ENCODE measurements at places on chromosomes 11 and 22.

- DNase-seq, result no peak
Observed at GRCh38 chr11:65584106-65584505, 8.3 kb downstream of the EHBP1L1 start.

GRCh38 chr22:48953830-48954229 lies 873.8 kb downstream of the BRD1 start:
- peak; percentile 28 for DNase-seq

DNA sequence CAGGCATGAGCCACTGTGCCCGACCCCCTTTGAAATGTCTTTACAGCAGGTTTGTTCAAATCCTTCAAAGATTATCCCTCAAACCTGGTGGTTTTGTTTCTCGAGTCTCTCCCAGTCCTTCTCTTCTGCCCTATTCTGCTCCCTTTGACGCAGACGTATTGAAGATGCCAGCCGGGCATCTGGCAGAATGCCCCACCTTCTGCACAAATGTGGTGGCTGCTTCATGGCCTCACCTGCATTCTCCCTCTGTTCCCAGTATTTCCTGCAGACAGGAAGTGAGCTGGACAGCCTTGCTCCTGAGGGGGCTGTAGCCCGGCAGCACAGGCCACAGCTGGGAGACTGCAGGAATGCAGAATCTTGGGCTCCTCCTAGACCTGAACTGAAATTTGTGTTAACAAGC lies 4.8 kb upstream of the NAP1L4 start:
- peak; percentile 38 for DNase-seq

DNA sequence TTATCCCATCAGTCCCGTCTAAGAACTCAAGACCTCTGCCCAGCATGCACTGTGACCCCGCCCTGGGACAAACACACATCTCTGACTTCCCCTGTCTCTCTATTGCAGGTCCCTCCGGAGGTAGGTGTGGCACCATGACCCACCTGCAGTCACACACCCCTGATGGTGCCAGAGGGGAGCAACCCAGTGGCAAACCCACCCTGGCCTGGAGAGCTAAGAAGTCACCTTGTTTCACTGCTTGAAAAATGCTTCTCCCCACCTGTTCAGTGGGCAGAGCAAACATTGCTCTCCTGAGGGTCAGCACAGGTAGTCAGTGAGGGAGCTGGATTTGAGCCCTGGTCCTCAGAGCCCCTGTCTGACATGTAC lies 23.9 kb downstream of the CAPN1 start:
- DNase-seq, result no peak

- DNase-seq, result no peak
Observed at GRCh38 chr22:39255449-39256185, 10.8 kb upstream of the PDGFB start.

- DNase-seq, result no peak
Observed at GRCh38 chr11:75563978-75564552, 2.0 kb downstream of the SERPINH1 start.

DNA sequence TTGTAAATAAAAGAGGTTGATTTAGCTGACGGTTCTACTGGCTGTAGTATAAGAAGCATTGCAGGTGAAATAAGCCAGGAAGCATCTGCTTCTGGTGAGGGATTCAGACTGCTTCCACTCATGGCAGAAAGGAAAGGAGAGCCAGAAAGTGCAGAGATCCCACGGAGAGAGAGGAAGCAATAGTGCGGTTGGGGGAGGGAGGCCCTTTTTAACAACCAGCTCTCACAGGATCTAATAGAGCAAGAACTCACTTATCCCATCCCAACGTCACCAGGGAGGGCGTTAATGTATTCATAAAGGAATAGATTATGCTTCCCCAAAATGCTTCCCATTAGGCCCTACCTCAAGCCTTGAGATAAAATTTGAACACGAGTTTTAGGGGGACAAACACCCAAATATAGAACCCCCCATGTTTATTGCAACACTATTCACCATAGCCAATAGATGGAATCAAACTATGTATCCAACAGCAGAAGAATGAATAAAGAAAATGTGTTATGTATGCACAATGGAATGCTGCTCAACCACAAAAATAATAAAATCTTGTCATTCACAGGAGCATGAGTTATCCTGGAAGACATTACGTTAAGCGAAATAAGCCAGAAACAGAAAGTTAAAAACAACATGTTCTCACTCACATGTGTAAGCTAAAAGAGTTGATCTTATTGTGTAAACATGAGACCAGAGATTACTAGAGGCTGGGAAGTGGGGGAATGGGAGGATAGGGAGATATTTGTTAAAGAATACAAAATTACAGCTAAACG lies 908.3 kb upstream of the ANO3 start:
- no peak for DNase-seq

GRCh38 chr11:75667831-75668450 lies 897 bp downstream of the MAP6 start:
- peak; percentile 56 for DNase-seq

DNA sequence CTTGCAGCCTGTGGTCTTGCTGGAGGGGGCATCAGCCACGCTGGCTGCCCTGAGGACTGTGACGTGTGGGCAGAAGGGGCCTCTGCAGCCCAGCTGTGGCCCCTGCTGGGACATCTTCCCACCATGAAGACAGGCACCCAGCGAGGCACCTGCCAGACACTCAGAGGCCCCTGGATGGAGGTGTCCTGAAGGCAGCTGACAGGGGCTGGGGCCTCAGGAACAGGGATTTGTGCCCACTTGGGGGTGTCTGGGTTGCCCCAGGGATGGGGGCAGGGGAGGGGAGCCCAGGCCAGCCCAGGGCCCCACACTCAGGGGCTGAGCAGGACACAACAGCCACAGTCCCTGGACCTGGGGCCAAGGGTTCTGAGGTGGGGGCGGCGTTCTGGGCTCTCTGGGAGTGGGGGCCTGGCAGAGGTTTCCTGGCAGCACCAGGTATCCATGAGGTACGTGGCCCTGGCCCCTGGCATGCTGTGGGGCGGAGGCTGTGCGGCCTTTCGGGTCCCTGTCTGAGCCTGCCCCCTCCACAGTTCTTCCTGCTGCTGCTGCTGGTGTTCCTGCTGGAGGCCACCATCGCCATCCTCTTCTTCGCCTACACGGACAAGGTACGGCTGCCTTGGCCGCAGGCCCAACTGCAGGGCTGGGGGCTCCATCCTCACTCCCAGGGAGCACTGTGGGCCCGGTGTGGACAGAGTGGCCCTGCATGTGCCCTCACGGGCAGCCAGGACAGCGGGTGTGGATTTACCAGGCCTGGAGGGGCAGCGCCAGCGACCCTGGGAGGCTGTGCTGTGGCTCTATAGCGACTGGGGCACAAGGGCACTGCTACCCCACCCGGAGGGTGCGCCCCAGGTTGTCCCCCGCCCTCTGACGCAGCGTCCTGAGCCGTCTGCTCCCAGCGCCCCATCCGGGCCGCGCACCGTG lies 21.5 kb downstream of the TSPAN4 start:
- DNase-seq, result no peak

- DNase-seq, result no peak
Observed at GRCh38 chr11:118008271-118008911, 22.2 kb downstream of the IL10RA start.

- DNase-seq, result no peak
Observed at GRCh38 chr11:33376331-33377310, 119.4 kb downstream of the HIPK3 start.

DNA sequence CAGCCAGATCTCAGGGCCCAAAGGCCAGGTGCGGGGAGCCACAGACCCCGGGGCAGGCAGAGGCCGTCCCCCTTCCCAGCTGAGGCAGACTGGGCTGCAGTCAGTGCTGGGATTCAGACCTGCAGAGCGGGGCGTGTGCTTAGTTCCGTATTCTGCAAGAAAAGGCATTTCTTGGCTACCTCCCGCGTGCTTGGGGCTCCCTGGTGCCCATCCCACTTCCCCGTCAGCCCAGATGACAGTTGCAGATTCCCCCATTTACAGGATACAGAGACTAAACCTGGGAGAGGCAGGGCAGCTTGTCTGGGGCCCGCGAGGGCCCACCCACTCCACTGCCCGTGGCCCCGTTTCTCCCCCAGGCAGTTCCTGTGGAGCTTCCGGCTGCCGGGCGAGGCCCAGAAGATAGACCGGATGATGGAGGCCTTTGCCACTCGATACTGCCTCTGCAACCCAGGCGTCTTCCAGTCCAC lies 18.3 kb downstream of the CYTH4 start:
- DNase-seq, result no peak

- DNase-seq, result no peak
Observed at GRCh38 chr11:9745411-9746211, 81.7 kb downstream of the SWAP70 start.

- no peak for DNase-seq
Observed at GRCh38 chr11:128669506-128670270, 24.2 kb upstream of the FLI1 start.

DNA sequence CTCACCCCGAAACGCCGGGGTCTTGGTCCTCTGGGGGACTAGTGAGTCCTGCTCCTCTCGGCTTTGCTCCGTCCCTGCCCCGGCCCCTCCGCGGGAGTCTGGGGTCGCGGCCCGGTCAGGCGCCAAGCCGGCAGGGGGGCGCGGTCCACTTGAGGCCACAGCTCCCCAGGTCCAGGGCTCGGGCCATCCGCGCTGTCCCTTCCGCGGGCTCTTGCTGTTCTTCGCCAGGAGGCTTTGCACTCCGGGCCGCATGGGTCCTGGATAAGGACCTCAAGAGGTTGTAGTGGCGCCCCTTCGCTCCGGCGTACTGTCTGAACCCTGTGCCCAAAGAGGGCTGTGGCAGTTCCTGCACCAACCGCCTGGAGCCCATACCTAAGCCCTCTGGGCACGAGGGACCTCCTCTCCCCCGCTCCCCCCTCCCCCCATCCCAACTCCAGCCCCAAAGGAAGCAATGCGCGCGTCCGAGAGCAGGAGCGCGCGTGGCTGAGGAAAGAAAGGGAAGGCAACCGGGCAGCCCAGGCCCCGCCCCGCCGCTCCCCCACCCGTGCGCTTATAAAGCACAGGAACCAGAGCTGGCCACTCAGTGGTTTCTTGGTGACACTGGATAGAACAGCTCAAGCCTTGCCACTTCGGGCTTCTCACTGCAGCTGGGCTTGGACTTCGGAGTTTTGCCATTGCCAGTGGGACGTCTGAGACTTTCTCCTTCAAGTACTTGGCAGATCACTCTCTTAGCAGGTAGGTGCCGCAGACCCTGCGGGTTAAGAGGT lies at the start of gene ADM:
ADM (plus strand) TSS at position 579 of the 767 bp plus-strand sequence. CDS start 628 bp downstream, outside the sequence.
- peak; percentile 95 for DNase-seq

DNA sequence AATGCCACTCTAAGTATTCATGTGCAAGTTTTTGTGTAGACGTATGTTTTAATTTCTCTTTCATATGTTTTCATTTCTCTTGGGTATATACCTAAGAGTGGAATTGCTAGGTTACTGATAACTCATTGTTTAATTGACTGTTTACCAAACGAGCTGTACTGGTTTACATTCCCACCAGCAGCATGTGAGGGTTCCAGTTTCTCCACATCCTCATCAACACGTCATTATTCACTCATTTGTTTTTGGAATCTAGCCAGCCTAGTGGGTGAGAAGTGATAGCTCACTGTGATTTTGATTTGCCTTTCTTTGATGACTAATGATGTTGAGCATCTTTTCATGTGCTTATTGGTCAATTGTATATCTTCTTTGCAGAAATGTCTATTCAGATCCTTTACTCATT lies 4.0 kb downstream of the ANKRD13D start:
- DNase-seq, result no peak

DNA sequence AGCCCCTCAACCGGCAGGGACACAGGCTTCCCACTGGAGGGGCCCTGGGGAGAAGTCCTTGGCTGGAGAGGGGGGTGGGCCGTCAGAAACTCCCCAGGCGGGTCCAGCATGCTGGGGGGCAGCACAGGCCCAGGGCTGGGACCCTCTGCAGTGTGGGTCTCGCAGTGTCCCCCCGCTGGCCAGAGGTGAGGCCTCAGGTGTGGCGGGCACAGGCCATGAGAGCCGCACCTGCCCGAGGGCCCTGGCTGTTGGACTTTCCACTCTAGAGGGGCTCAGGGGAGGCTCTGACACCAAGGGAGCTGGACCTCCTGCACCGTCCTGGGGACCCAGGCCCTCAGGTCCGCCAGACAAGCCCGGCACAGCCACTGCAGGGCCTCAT lies 10.7 kb upstream of the PIM3 start:
- DNase-seq, result no peak

GRCh38 chr22:27150544-27150941 lies 493.2 kb downstream of the MIAT start:
- no peak for DNase-seq

GRCh38 chr11:126800009-126800408 lies 200.6 kb downstream of the KIRREL3 start:
- no peak for DNase-seq

DNA sequence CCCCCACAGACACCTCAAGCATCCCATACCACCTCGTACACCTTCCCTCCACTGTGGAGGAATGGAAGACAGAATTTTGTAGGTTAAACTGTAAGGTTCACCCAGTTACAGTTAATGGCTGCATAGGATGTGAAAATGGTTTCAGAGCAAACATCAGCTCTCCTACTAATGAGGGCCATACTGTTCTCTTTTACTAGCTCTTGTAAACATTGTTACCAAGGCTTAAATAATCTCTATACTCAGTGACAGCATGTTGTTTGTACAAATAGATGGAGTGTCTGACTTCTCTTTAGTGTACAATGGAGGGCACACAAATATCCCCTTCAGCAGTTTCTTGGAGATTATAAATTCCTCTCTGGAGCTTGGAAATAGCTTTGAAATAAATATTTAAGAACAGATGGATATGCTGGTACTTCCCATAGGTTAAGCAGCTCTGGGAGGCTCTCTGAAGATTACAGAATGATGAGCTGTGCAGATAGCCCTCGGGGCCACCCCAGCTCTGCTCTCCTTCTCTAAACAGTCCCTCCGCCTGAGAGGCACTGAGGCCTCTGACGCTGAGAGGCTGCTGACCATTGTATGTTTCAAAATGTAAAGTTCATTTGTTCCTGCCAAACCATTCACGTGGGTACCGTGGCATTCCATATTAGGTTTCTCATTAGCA lies 25.7 kb downstream of the TTC12 start:
- DNase-seq, result no peak

DNA sequence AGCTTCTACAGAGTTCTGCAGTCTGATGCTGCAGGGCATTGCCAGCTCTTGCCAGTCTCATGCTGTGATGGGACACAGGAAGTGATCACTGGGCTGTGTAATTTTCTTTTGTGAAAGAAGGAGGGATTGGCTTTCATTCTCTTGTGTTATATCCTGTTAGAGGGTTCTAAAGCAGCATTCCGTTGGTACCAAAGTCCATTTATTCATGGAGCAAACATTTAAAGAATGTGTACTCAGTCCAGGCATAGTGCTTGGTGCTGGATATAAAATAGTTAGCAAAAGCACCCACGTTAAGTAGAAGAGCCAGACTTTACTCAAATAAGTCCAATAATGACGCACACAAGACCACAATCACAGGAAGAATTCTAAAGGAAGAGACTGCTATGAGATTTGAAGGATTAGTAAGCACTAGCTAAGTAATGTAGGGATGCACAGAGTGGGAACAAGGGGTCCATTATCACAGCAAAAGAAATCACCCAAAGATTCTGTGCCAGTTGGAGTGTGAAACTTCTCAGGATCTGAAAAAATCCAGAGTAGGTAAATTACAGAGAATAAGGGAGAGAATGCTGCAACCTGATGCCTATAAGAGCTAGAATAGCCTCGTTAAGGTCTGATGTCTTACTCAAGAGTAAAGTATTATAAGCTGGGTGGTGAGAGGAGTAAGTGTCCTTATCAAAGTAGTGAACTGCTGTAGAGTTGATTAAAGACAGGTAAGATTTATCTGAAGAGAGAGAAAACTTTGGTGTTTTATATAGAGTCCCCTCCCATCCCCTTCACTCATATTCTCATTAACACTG lies 728.3 kb downstream of the METTL15 start:
- DNase-seq, result no peak

Measured in left lobe of liver (tissue), 2 donors.